ENCODE measurements at places on chromosomes 11 and 22.

DNA sequence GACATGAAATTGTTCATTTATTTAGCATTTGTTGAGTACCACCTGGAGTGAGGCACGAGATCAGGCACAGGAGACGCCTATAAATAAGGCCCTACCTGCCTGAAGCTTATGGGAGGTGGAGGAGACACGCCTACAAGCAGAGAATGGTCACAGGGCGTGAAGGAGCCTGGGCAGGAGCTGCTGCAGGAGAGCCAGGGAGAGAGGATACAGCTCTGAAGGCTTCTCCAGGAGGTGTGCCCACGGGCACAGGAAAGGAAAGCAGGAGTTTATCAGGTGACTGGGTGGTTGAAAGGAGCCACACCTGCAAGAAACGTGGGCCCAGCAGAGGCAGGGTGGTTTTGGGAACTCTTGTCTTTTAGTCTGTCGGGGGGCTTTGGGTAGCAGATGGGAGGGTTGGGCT, 70.3 kb downstream of the BMAL1 start:
- no peak for DNase-seq

- peak; percentile 35 for DNase-seq
Measured at GRCh38 chr11:128172046-128172878, 415.1 kb downstream of the ETS1 start.

- DNase-seq, result no peak
Measured at GRCh38 chr11:75140269-75141138, 10.4 kb upstream of the SLCO2B1 start.

DNA sequence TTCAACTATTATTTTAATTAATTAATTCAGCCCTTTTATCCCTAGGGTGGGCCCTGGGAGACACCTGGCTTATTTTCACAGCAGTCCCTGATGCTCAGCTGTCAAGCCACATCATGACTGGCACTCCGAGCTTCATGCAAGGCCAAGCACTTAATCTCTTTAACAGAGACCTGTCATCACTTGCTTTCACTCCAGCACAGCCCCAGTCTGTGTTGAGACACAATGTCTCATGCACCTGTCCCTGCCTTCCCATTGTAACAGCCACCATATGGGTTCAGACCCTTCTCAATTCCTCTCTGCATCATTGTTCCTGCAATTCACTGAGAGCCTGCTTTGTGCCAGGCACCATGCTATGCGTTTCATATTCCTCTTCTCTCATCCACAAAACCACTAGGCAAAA, 222.2 kb upstream of the TENM4 start:
- no peak for DNase-seq

- DNase-seq, result no peak
Measured at GRCh38 chr11:28618416-28618815, 510.2 kb downstream of the METTL15 start.

DNA sequence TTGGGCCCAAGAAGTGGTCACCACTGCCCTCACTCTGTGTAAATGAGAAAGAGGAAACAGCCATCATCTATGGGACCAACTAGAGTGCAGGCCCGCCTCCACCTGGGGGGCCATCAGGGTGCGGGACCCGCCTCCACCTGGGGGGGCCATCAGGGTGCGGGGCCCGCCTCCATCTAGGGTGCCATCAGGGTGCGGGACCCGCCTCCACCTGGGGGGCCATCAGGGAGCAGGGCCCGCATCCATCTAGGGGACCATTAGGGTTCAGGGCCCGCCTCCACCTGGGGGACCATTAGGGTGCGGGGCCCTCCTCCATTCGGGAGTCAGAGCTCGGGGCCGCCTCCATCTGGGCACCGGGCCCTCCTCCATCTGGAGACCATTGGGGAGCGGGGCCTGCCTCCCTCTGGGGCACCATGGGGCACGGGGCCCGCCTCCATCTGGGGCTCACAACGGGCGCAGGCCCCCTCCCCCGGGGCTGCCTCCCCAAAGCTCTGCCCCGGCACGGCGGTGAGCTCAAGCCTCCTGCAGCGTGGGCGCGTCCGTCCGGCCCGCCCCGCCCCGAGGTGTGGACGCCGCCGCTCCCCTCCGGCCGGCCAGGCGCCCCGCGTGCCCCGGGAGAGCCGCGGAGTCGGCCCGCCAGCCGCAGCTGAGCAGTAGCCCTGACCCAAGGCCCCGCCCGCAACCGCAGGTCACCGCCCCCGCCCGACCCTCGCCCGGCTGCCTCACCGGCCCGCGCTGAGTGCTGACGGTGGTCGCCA, 512 bp downstream of the TOLLIP start:
- DNase-seq, result no peak

- no peak for DNase-seq
Measured at GRCh38 chr11:20015529-20016427, 144.5 kb downstream of the DBX1 start.

- DNase-seq, result no peak
Measured at GRCh38 chr11:64180891-64181290, 5.1 kb upstream of the STIP1 start.

GRCh38 chr11:72239849-72240460, 4.0 kb downstream of the PHOX2A start:
- DNase-seq, result no peak

DNA sequence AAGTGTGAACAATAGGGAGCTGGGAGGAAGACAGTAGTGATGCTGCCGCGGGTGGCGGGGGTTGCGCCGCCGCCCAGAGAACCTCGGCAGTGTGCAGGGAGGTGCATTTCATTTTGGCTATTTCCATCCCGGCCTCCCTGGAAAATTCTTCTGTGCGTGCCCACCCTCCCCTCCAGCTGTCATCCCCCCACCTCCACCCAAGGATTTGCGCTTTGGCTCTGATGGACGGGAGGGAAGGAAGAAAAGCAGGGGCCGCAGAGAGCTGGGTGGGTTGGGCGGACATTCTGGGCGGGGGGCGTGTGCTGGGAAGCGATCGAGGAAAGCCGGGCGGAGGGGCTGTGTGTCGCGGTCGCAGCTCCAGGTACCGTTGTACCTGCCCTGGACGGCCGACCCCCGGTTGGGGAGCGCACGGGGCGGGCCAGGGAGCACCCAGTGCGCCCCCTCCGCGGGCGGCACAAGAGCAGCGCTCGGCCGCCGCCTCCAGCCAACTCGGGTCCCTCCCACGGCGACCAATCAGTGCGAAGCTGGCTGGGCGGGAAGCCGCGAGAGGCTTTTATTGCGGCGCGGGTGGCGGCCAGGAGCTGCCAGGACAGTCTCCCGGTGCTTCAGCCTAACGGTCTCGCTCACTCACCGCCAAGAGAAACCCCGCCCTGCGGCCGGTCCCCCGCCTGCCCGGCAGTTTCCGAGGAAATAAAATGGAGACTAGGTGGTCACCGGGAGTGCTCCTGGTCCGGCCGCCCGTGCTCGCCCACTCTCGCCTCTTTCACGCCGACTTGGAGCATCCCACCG, 1.6 kb downstream of the NCAM1 start:
- no peak for DNase-seq

DNA sequence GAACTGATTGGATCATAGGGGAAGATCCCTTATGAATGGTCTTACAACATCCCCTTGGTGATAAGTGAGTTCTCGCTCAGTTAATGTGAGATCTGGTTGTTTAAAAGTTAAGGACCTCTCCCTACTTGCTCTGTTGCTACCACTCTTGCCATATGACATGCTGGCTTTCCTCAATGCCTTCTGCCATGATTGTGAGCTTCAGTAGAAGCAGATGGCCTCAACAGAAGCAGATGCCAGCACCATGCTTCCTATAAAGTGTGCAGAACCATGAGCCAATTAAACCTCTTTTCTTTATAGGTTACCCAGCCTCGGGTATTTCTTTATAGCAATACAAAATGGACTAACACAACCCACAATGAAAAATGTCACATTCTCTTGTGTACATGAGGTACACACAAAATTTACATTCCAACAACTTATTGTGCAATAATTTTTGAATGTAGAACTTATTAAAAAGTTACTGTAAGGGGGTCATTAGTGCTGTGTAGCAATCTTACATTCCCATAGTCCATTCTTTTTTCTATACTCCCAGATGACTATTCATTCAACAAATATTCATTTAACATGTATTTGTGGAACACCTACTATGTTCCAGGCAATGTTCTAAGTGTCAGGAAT, 10.3 kb downstream of the CYP2R1 start:
- no peak for DNase-seq

DNA sequence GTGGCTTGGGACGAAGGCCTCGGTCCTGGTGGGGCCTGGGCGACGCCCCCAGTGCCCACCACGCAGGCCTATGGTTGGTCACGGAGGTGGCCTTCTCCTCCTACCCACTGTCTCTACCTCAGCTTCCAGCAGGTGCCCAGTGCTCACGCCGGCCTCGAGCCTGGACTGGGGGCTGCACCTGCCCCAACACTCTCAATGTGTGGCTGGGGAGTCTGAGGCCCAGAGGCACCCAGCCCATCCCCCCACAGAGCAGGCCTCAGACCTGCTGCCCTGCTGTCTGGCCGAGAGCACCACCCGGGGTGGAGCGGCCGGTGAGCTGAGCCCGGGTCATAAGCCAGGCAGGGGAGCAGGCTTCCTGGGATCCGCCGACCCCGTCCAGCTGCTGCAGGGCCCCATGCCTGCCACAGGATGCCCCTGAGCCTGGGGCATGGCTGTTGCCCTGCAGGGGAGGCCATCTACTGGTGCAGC, 28.6 kb upstream of the MUC5AC start:
- no peak for DNase-seq

GRCh38 chr11:126594921-126595367, 239.5 kb downstream of the ST3GAL4 start:
- no peak for DNase-seq

GRCh38 chr22:43993072-43993760, 30.9 kb upstream of the PARVB start:
- peak; percentile 23 for DNase-seq

GRCh38 chr11:125941619-125942611, 3.9 kb upstream of the VSIG10L2 start:
- DNase-seq, result no peak

GRCh38 chr11:119742263-119742861, 13.4 kb upstream of the NECTIN1 start:
- DNase-seq, result no peak

- DNase-seq, result no peak
Measured at GRCh38 chr11:84383576-84383975, 1097.4 kb upstream of the CCDC90B start.

DNA sequence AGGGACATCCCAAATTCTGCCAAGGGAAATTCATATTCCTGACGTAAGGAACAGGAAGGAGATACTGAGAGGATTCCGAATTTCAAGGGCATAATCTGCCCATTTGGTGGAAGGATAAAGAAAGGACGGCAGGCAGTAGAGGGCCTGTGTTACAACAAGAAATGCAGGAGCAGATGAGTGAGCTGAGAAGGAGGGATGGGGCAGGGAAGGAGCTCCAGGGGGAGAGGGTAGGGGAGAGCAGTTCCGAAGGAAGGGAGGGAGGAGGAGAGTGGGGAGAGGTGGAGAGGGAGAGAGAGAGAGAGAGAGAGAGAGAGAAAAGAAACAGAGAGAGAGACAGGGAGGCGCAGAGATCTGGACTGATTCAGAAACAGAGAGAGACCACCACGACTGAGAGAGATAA, 843 bp downstream of the OPCML start:
- DNase-seq, result no peak
